Activated T-helper 2 cell treated with anti-CD3 and anti-CD28 coated beads, Interferon-gamma antibody, Interleukin-2, Interleukin-4, amounts not matched to agents 10 μg/mL and 5 μg/mL and 100 μg/mL, durations not matched to agents 14 hours and 24 hours and 36 hours (primary cell): ENCODE measurements at places on chromosomes 5 and 9. TPM values are rescaled to one million over a fixed set of nuclear protein-coding genes. Genes with fewer than 3 reads are reported as not detected.

BTNL3 gene
- not detected in 2 replicates for total RNA-seq

FOXD4 gene
- total RNA-seq: 0.09 TPM in 1 of 2 replicates, not detected in the other

ARL14EPL gene
- total RNA-seq: not detected in 2 replicates

DAPK1 gene
- total RNA-seq: 38.6 and 39.1 TPM in 2 replicates

F12 gene
- total RNA-seq: 3.5 and 5.8 TPM in 2 replicates

FOXD4L5 gene
- total RNA-seq: 0.09 and 0.23 TPM in 2 replicates

PAEP gene
- not detected in 2 replicates for total RNA-seq

SLC36A2 gene
- not detected in 2 replicates for total RNA-seq

PLPPR1 gene
- total RNA-seq: not detected in 2 replicates

LCN2 gene
- total RNA-seq: not detected in 2 replicates

CTXN3 gene
- total RNA-seq: not detected in 2 replicates

FRRS1L gene
- not detected in 2 replicates for total RNA-seq

C8G gene
- total RNA-seq: 0.76 and 0.89 TPM in 2 replicates

KCNT1 gene
- not detected in 2 replicates for total RNA-seq

SEMA5A gene
- total RNA-seq: 0.27 and 0.62 TPM in 2 replicates

HAND1 gene
- not detected in 2 replicates for total RNA-seq

N4BP3 gene
- total RNA-seq: 3.3 and 3.4 TPM in 2 replicates

C9 gene
- not detected in 2 replicates for total RNA-seq

MARCOL gene
- total RNA-seq: not detected in 2 replicates

SPATA31C1 gene
- total RNA-seq: not detected in 2 replicates

F2R gene
- 2.8 and 3.3 TPM in 2 replicates for total RNA-seq

KCNN2 gene
- not detected in 2 replicates for total RNA-seq

HBEGF gene
- 15.7 and 17.1 TPM in 2 replicates for total RNA-seq

C5orf52 gene
- total RNA-seq: 0.30 TPM in 1 of 2 replicates, not detected in the other

MOB3B gene
- 0.94 and 1.3 TPM in 2 replicates for total RNA-seq

STPG3 gene
- 0.48 TPM in 2 replicates for total RNA-seq

OLFM1 gene
- 0.28 and 0.37 TPM in 2 replicates for total RNA-seq

PRRX2 gene
- total RNA-seq: 5.0 and 5.1 TPM in 2 replicates

PCSK1 gene
- total RNA-seq: not detected in 2 replicates

NRG2 gene
- total RNA-seq: 0.09 TPM in 1 of 2 replicates, not detected in the other

TXNDC8 gene
- not detected in 2 replicates for total RNA-seq

GABRG2 gene
- total RNA-seq: 1.0 TPM in 1 of 2 replicates, not detected in the other

PTPN3 gene
- 9.2 and 9.4 TPM in 2 replicates for total RNA-seq

IL13 gene
- total RNA-seq: 777 and 830 TPM in 2 replicates

CARD6 gene
- 1.5 and 1.6 TPM in 2 replicates for total RNA-seq

CARD9 gene
- 16.2 and 17.6 TPM in 2 replicates for total RNA-seq

TRUB2 gene
- 33.5 and 36.1 TPM in 2 replicates for total RNA-seq

FOXI1 gene
- total RNA-seq: not detected in 2 replicates

PTGDS gene
- not detected in 2 replicates for total RNA-seq

AGXT2 gene
- not detected in 2 replicates for total RNA-seq

SGCD gene
- not detected in 2 replicates for total RNA-seq

SPAG8 gene
- 0.82 and 1.5 TPM in 2 replicates for total RNA-seq

ELAVL2 gene
- total RNA-seq: not detected in 2 replicates

DOCK8 gene
- total RNA-seq: 113 and 123 TPM in 2 replicates

RAB3C gene
- not detected in 2 replicates for total RNA-seq

SLC34A1 gene
- total RNA-seq: not detected in 2 replicates

GADD45G gene
- 18.4 and 19.9 TPM in 2 replicates for total RNA-seq

KCNIP1 gene
- total RNA-seq: not detected in 2 replicates
